ENCODE measurements at places on chromosomes 16 and 17.

GRCh38 chr16:23051587-23051986 lies 97.7 kb downstream of the USP31 start:
- no peak for DNase-seq

DNA sequence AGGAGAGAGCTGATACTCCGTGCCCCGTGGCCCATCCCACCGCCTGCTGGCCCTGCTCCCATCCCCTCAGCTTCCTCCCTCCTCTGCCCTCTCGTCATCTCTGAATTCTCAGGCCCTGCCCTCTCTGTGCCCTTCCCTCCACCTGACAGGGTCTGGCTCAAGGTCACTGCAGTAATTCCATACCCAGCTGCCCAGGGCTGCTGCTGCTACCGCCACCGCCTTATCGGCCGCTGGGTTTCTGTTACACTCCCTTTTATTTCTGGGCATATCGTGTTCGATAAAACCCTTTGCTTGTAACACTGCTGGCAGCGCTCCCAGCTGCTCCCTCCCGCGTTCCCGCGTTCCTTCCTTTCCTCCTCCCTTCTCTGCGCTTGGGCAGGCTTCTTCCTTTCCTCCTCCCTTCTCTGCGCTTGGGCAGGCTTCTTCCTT lies 1.2 kb downstream of the EPN3 start:
- DNase-seq, result no peak

DNA sequence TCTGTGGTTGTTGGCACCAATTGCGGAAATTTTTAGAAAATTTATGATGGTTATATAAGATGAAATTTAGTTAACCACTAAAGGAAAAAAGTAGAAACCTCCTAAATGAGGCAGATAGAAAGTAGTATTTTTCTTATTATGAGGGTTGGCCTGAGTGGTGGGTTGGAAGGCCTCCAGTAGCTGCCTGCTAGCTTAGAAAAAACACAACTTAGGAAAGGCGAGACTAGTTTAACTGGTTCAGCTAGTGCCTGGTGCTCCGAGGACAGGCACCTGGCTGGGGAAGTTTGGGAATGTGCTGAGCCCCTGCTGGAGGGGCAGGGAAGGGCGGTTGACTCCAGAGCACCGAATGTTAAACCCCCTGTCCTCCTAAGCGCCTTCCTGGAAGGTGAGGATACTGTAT lies 19.9 kb downstream of the LDHD start:
- no peak for DNase-seq

GRCh38 chr16:55515111-55515510 lies 6.2 kb downstream of the LPCAT2 start:
- no peak for DNase-seq

GRCh38 chr17:74679374-74679773 lies 33.3 kb downstream of the CD300LF start:
- no peak for DNase-seq

- peak; percentile 98 for DNase-seq
Measured at GRCh38 chr17:4939796-4940554, at the start of the genes RNF167 and SLC25A11. RNF167 (plus strand) TSS chr17:4940268; CDS start chr17:4940910, 642 bp downstream. SLC25A11 (minus strand) TSS chr17:4940046; CDS start chr17:4939910, 136 bp downstream.

GRCh38 chr17:7846765-7847661 lies 7.9 kb upstream of the TMEM88 start:
- DNase-seq, result no peak

- DNase-seq, result no peak
Measured at GRCh38 chr16:80294172-80294571, 246.6 kb upstream of the DYNLRB2 start.

DNA sequence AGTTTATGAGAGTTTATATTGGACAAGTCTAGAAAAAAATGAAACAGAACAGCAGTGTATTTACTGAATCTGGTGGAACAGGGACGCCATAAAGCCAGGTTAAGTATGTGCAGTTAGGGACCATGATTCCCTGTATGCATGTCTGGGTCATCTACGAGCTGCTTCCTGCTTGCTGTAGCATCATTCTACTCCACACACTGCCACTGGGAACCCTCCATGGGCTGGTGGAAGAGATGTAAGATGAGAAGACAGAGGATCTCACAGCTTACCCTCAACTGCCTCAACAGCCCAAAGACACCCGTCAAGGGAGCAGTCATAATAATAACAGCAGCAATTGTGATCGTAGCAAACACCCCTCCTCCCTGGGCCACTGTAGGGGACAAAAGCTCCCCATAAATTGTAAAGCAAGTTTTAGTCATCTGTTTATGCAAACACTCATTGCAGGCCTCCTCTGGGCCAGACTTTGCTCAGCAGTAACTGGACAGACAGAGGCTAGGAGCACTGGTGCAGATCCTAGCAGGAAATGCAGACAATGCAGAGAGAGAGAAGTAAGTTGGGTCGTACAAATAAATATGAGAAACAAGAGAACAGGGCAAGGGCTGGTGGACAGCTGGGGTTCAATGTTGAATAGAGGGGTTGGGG lies 188.0 kb downstream of the SOX9 start:
- DNase-seq, result no peak

- no peak for DNase-seq
Measured at GRCh38 chr17:80693511-80693910, 148.9 kb downstream of the RPTOR start.

DNA sequence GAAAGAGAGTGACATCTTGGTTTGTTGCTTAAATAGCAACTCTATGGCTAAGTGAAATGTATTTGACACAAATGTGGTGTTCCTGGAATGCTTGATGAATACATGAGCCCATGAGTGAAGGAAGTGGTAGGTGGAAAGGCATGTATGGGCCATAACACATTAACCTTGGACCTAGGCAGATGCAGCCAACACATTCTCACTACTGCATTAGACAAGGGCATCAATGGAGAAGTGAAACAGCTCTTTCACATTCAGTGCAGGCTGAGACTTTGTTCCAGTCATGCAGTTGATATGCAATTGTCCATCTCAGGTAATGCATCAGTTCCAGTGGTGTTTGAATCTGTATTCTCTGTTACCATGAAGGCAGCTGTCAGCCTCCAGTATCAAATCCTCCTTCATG lies 133.6 kb downstream of the HS3ST3B1 start:
- no peak for DNase-seq
